Activated T-cell treated with anti-CD3 and anti-CD28 coated beads, Interleukin-2, amount 50 U/mL, for 24 hours (primary cell): ENCODE measurements at places on chromosomes 7 and 10.

GRCh38 chr7:158868764-158869410, 12.5 kb downstream of the DYNC2I1 start:
- no peak for DNase-seq

- no peak for DNase-seq
Observed at GRCh38 chr10:119115926-119116325, 12.0 kb downstream of the DENND10 start.

DNA sequence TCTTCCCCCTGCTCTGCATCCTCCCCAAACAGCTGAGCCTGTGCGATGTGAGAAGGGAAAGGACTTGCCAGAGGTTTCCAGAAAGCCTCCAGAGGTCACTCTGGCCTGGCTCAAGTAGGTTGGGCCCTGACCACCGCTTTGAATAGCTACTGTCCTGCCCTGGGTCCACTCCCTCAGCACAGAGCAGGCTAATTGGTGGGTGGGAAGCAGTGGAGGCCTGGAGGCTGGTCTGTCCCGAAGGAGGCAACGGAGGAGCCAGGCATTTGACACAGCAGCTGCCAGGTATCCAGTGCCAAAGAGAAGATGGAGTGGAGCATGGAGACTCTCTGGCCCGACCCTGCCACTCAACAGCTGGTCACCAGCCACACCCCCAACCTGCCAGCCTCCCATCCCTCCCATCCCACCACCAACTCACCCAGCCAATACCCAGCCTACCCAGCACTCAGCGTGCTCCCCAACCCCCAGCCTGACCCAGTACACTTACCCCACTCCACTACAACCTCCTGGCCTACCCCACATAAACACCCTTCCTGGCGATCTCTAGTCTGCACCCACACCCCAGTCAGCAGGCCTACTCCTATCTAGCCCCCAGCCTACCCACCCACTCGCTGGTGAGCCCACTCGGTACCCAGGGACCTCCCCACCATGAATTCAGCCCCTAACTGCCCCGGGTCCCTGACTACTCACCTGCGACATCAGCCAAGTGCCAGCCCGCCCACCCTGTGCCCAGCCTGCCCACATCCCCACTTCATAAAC, 64.6 kb upstream of the COL13A1 start:
- no peak for DNase-seq

- no peak for DNase-seq
Observed at GRCh38 chr7:70867513-70867912, 264.4 kb upstream of the GALNT17 start.

DNA sequence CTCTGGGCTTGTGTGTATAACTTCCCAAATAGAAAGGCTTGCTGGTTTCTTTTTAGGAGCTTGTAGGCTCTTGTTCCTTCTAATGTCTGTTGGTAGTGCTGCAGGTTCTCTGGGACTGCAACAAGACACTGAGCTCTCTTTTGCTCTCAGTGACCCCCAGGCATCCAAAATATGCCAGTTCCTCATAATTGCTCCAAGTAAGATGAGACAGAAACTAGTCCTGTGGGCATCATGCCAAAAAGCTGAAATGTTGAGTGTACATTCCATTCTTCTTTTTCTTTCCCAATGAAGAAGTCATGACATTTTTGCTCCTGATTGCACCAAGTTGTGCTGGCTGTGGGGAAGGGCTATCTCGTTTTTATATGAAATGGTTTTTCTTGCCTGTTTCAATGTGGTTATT, 7.1 kb upstream of the BTBD16 start:
- DNase-seq, result no peak

DNA sequence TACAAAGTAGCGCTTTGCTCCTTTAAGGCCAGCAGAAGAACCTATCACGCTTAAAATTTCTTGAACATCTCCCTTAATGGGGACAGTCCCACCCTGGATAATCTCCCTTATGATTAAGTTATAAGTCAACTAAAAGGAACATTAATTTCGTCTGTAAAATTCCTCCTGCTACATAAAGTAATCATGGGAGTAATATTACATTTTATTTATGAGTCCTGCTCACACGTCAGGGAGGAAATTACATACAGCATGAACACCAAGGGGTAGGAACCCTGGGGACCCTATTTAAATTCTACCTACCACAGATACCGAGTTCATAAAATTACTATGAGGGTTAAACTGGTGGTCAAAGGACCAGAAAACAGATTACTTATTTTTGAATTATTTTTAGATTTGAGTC, 926.6 kb upstream of the MBL2 start:
- no peak for DNase-seq

- DNase-seq, result no peak
Observed at GRCh38 chr7:46253520-46253919, 332.4 kb upstream of the IGFBP3 start.

DNA sequence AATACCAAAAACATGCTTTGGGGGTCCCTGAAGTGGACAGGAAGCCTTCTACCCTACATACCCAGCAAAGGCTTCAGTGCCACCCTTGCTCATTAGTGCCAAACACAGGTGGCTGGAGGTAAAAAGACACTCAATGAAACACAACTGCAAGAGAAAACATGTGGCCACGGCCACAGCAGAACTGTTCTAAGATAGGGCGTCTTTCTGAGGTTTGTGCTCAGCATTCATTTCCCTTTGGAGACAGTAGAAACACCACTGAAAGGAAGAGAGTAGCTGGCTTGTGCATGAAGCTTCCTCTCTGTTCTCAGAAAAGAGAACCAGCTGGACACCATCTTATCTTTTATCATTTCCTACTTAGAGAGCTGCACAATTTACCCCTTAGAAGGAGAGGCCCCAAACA, 143.0 kb downstream of the PLXNA4 start:
- DNase-seq, result no peak

DNA sequence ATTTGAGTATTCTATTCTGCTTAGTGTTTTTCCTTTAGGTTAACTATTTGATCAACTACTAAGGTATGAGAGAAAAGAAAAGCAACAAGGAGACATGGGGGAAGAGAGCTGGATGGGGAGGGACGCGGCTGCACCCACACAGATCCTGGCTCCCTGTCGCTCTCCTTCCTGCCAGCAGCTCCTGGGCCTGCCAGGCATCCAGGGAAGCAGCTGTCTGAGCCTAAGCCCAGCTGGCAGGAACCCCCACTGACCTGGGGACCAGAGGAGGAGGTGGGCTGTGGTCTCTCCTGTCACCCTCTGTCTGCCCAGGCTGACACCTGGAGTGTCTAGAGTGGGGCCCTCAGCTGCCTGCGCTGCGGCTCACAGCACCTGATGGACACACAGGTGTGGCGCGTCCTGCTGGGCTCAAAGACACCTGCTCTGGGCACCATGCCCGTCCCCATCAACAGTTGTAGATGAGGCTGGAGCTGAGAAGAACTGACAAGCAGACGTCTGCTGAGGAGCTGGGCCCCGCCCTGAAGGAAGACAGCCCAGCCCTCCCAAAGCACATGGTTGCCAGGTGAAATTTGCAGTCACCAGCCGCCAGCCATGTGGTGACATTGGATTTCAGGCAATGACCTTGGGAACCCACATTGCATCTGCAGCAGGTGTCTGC, 207.9 kb downstream of the PLXNA4 start:
- DNase-seq, result no peak

- DNase-seq, result no peak
Observed at GRCh38 chr10:90197766-90198165, 496.4 kb downstream of the KIF20B start.

- no peak for DNase-seq
Observed at GRCh38 chr7:89072081-89072480, 276.5 kb upstream of the TEX47 start.

GRCh38 chr7:127932496-127932895, 98.7 kb downstream of the LRRC4 start:
- no peak for DNase-seq

- no peak for DNase-seq
Observed at GRCh38 chr10:34627331-34627730, 187.8 kb downstream of the PARD3 start.

DNA sequence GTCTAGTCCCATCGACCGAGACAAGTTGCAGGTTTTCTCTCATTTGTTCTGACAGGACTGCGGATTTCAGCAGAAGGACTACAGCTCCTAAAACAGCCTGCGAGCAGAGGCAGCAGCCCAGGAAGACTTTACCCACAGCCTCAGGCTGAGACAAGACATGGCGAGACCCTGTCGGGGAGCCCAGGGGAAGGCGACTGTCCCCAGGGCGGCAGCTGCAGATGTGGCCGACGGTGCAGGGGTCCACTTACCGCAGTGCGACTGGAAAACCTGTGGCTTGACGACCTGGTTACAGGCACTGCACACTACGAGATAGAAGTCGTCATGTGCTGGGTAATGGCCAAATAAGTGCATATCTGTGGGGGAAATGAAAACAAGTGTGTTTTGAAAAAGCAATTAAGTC, 88.0 kb downstream of the ATXN7L1 start:
- DNase-seq, result no peak

DNA sequence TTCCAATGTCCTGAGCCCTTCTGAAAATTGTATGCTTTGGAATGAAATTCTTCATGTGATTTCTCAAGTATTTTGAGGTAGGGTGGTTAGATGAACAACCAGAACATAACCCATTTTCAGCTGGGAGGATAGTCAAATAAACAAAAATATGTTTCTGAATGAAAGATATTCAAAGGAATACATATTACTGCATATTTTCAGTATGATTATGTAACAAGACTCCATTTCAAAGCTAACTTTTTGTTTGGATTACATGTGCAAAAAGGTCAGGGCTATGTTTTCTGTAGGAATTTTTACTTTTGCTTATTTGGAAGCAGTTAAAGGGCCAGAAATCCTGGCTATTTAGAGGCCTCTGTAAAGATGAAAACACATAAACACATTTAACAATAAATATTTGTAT, 27.7 kb downstream of the CDK6 start:
- DNase-seq, result no peak

DNA sequence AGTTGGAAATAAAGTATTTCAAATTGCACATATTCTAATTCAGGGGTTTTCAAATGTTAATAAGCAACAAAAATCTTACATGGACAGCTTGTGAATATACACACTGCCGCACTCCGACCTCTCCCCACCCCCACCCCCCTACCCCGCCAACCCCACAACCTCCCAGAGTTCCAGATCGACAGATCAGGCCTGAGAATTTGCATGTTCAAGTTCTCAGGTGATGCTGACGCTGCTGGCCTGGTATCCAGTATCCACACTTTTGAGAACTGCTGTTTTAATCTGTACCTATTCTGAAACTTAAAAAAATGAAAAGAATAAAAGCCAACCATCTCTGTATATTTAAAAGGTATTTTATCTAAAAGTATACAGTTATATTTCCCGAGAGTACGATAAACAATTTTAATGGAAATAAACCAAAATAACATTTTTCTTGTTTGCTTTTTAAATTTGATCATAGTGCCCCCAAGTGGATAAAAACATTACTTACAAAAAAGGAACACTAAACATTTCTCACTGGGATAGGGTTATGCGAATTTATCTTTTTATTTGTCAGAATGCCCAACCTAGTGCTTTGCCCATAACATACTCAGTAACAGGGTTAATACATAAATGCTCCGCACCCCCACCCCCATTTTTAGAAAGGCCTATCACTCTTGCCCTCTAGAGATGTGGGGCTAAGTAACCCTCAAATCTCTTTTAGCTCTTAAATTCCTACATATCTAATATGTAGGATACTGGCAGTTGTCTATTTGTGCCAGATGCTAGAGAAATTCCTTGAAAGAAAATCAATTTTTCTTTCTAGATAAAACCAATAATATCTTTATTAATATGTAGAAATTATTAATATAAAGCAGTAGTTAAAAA, 166.3 kb downstream of the RNF133 start:
- DNase-seq, result no peak

DNA sequence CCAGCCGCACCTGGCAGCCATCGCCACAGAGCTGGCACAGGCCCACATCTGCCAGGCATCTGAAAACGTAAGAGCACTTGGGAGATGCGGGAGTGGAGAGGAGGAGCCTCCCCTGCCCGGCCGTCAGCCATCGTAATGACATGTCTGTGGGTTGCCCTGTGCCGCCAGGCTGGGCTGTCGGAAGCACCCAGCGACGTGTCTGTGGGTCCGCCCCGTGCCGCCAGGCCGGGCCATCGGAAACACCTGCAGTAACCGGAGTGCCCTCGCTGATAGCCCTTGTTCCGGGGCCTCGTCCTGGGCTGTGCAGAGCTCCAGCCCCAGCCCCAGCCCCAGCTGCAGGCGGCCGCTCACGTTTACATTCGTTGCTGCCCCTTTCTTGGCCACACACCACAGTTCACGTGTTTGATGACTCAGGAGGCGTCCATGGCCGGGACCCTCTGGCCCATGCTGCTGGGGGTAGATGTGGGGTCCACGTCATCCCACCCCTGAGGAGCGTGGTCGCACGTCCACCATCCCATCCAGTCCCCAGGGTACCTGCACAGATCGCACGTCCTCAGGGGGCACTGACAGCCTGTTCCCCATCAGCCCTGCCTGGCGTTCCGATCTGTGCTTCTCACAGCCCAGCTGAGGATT, 30.0 kb upstream of the PRKAR1B start:
- no peak for DNase-seq

- no peak for DNase-seq
Observed at GRCh38 chr7:4200546-4201094, 481.5 kb upstream of the FOXK1 start.

DNA sequence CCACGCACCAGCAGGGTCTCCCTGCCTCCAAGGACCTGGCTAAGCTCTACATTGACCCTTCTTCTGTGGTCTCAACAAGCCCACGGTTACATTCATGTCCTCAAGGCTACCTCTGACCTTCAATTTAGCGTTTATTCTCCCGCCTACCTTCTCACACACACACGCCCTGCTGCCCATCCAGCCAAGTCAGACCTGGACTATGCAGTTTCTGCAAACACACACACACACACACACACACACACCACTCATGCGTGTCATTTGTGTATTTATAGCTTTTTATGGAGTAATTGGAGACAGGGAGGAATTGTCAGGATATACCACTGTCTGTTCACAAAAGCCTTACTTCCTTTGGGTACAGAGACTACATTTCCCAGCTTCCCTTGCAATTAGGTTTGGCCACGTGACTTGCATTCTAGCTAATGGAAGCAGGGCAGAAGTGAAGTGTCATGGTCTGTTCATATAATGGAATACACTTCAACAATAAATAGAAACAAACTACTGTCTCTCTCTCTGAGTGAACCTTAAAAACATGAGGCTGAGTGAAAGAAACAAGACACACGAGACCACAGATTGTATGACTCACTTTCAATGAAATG, 53.8 kb upstream of the CPXM2 start:
- no peak for DNase-seq

DNA sequence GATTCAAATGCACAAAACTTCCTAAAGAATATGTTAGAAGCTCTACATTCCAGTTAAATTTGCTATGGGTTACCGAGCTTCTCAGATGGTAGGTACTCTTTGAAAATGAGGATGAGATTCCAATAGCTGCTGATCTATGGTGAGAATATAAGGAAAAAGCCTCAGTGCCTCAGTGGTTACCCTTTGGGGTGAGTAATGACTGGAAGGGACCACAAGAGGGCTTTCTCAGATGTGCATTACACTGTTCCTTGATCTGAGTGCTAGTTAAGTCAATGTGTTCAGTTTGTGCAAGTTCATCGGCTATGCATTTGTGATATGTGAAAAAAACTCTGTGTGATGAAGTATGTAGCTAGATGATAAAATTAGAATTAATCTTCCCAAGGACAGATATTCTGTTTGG, 3.5 kb downstream of the NRCAM start:
- DNase-seq, result no peak

DNA sequence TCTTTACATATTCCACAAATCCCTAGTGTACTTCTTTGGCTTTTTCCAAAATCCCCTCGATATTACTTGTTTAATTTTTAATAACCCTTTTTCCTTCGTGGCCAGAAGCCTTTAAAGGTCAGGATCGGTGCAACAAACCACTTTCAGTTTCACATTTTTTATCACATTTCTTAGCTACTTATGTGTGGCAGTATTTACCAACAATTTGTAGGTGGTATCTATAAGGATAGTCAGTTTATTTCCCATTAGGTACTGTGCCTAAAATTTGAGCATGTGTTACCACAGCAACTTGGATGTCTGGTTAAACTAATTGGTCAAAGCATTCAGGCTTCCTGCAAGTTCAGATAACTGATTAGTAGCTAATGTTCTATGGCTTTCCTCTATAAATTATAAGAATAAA, 104.9 kb downstream of the CDK14 start:
- no peak for DNase-seq
